Glutamatergic neuron (in vitro differentiated cells): ENCODE measurements at places on chromosomes 3 and 15. TPM values are rescaled to one million over a fixed set of nuclear protein-coding genes. Genes with fewer than 3 reads are reported as not detected.

NDUFB4 gene
- total RNA-seq, result 119 TPM

FBN1 gene
- total RNA-seq, result 12.6 TPM

GRCh38 chr15:70414626-70415025 lies 316.9 kb upstream of the TLE3 start:
- no peak for DNase-seq

DNA sequence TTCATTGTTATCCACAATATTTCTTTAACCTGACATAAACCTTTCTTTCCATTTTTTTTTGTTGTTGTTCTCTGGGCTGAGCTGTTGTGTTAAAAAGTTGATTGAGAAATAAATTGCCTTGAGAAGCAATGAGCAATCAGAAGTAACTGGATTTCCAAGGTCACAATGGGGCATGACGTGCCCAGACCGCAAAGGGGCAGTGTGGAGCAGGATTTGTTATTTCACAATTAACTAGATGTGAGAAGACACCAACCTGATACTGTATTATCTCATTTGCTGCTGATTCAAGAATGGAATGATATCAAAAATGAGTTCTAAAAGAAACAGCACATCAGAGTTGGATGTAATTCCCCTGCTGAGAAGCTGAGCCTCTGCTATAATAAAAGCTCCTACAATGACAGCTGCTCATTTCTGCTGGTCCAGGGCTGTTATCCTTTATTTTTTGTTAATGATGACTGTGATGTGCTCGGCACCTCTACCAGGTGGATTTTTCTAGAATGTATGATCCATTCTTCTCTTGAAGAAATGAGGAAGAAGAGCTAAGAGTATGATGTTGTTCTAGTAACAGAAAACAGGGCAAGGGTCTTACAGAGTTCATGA lies 28.1 kb downstream of the CPNE4 start:
- DNase-seq, result peak; percentile 67

- DNase-seq, result no peak
Measured at GRCh38 chr3:194447161-194447560, 39.6 kb downstream of the ATP13A3 start.

DNA sequence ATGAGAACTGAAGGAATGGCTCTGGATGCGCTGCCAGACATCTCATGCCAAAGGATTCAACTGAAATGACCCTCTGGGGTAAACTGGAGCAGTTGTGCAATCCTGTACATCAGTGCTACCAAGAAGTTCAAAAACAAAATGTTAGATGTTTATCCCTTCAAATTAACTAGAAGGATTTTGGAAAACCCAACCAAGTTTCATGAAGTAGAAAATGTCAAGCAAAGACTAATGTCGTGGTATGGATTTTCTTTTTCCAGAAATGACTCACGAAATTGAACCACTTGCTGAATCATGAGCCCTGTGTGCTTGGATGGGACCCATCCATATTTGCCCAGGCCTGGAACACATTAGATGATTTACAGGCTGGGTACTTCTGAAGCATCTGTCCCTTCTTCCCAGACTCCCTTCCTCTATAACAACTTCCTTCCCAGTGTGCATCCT lies 101.6 kb downstream of the LRTM1 start:
- DNase-seq, result no peak
